Glutamatergic neuron (in vitro differentiated cells): ENCODE measurements at places on chromosomes 16 and 17. TPM values are rescaled to one million over a fixed set of nuclear protein-coding genes. Genes with fewer than 3 reads are reported as not detected.

- no peak overlapping the region for H3K27ac ChIP-seq
- no peak overlapping the region for H3K4me3 ChIP-seq
- no peaks in the 10 kb centered on the region for H3K36me3 ChIP-seq
- no peak for DNase-seq
- no peaks in the 10 kb centered on the region for H3K27me3 ChIP-seq
Measured at GRCh38 chr16:79864781-79865391, 264.3 kb upstream of the MAF start.

The SLC16A6 gene
- total RNA-seq = 0.25 TPM

DNA sequence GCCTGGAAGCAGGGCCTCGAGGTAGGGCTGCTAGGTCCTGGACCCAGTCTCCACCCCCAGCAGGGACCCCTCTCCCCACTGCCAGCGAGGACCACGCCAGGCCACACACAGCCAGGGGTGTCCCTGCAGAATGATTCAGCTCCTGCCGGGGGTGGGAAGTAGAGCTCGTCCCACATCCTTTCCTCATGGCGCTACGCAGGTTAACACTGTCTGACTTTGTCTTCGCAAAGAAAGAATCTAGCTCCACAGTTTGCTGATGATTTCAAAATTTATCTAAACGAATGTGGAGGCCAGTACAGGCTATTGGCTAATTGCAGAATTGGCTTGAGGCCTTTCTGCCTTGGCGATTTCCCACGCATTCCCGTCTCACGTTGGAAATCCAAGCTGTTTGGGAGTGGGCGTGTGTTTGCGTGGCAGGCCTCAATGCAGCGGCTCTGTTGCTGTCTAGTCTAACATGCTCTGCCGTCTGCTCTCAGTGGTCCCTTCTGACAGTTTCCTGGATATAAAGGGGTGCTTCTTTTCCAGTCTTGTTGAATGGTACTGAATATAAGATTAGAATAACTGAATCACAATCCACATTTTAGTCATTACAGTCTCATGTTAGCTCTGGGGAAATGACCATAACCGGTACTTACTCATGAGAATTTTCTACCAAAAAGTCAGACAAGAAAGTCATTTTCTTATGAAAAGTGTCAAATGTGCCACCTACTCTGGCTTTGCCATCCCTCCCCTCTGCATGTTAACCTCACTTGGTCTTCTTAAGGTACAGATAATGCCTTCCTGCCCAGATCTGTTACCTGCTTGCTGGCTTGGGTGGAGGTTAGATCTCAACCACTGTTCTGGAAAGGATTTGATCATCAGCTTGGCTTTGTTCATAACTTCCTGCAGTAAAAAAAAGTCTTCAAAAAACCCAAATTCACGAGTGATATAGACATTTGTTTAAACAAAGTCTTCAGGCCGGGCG is 252.4 kb downstream of the NTN1 start:
- no peaks in the 10 kb centered on the region for H3K27me3 ChIP-seq
- DNase-seq = no peak
- no peaks in the 10 kb centered on the region for H3K36me3 ChIP-seq
- H3K4me3 ChIP-seq = no peak overlapping the region
- peaks cover 7% of the 10 kb centered on the region for H3K4me1 ChIP-seq
- no peak overlapping the region for H3K27ac ChIP-seq

DNA sequence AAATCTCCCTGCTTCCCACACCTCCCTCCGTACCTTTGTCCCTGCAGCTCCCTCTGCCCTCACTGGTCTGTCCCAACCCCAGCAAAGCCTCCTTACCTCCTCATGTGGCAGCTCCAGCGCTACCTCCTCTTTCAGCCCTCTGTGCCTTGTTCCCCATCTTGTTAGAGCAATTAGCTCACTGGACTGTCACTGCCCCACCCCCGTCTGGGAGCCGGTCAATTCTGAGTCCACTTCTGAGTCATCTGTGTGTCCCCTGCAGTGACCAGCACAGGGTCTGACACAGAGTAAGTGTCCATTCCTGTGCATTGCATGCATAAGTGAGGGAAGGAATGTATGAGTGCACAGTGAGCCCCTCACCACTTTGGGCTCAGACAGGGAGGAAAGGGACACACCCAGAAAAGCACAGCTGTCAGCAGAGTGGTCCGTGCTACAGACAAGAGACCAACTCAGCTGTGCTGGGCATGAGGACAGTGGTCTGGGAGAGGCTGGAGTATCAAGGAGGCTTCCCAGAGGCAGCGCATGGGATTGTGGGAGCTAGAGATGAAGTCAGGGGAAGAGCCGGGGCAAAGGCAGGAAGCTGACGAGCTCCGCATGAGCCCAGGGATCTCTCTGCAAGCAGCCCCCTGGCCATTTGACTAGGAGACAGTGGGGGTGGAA is 45.9 kb downstream of the PITPNM3 start:
- no peak overlapping the region for H3K27ac ChIP-seq
- H3K4me3 ChIP-seq = no peak overlapping the region
- H3K27me3 ChIP-seq = peaks cover 1% of the 10 kb centered on the region
- peaks cover 3% of the 10 kb centered on the region for H3K4me1 ChIP-seq
- no peak for DNase-seq
- H3K36me3 ChIP-seq = no peaks in the 10 kb centered on the region

The NHERF2 gene
- 22.3 TPM for total RNA-seq

DNA sequence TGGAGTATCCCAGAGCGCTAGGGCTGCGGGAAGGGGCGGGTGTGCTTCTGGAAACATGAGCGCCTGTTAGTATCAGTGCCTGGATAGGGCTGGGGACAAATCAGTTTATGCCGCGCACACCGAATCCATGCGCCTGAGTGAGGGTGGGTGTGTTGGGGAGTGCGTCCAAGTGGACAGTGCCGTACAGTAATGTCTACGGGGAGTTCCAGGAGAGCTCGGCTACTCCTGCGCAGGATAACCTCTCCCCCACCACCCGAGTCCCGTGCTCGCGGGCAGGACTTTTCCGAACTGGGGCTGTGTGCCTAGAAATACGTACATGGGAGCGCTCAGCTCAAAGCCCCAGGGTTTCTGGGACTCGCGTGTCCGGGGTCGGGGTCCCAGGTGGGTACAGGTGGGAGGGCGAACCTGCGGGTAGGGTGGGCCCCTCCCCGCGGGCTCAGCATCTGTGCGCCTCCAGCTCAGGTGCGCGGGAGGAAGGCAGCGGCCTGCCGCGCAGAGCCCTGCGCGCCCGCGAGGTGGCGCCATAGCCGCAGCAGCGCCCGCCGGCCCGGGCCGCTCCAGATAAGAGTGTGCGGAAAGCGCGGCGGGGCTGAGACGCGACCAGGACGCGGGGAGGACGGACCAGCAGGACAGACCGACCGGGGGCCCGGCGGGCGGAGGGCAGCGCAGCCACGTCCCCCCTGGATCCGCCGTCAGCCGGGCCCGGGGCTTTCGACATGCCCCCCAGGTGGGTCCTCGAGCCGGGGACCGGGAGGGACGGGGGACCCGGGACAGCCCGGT is at the start of gene HIC1:
Gene HIC1 (plus strand): TSS at position 592 of the 780 bp plus-strand sequence. CDS start 1,588 bp downstream, outside the sequence.
- H3K27me3 ChIP-seq = peaks cover 6% of the 10 kb centered on the region
- H3K4me1 ChIP-seq = peaks cover 3% of the 10 kb centered on the region
- H3K36me3 ChIP-seq = no peaks in the 10 kb centered on the region
- peak; percentile 84 for DNase-seq
- peak within 1 kb of the TSS; percentile 74 for H3K4me3 ChIP-seq

- DNase-seq = no peak
- no peak overlapping the region for H3K4me3 ChIP-seq
- no peak overlapping the region for H3K27ac ChIP-seq
- H3K27me3 ChIP-seq = peaks cover 5% of the 10 kb centered on the region
- H3K4me1 ChIP-seq = peaks cover 4% of the 10 kb centered on the region
Measured at GRCh38 chr17:45110676-45111611, 21.4 kb downstream of the PLCD3 start.
